ENCODE measurements at places on chromosomes 16 and 17.

GRCh38 chr17:32315171-32315570, 26.8 kb downstream of the C17orf75 start:
- DNase-seq: no peak

GRCh38 chr17:75738218-75738802, 17.1 kb downstream of the ITGB4 start:
- no peak for DNase-seq

DNA sequence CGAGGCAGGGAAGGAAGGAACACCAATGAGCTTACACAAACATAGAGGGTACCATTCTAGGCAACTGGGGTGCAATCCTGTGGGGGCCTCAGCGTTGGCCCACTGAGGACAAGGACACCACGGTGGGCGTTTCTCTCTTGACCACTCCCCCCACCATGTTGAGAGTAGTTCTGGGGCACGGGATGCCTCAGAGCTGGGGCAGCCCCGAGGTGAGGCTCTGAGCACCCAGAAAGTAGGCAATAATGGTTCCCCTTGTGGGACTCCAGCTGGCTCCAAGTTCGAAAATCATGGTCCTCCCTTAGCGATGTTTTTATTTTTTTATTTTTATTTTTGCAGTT, 5.1 kb downstream of the PRSS21 start:
- no peak for DNase-seq

GRCh38 chr16:56892705-56893104, 27.7 kb downstream of the SLC12A3 start:
- no peak for DNase-seq

GRCh38 chr16:28569021-28569420, 15.3 kb downstream of the SGF29 start:
- no peak for DNase-seq
